Ascending aorta (tissue), 2 donors: ENCODE measurements at places on chromosomes 6 and 20.

- no peak for DNase-seq
These were observed 97.6 kb downstream of the OGFRL1 start for GRCh38 chr6:71386215-71386614.

DNA sequence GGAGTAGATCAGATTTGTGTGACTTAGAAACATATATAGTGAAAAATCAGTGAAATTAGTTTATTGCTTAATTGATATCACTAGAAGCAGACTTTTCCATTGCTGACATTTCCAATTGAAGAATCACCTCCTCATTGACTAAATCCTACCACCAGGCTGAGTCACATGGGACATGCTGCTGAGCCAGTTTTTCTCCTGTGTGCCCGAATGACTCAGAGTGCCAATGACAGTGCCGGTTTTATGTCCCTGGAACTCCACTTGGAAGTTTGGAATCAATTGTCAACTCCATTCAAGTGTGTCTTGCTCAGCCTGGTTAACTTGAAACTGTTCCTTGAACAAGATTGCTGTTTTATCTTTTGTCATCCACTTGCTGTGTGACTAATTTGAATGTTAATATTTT, 316.1 kb upstream of the PRDM1 start:
- no peak for DNase-seq

GRCh38 chr6:4533576-4533975, 242.6 kb upstream of the CDYL start:
- no peak for DNase-seq

- no peak for DNase-seq
These were observed 81.7 kb downstream of the ANKRD60 start for GRCh38 chr20:58146746-58147140.

- DNase-seq: peak; percentile 16
These were observed at the start of gene TRAM2 for GRCh38 chr6:52577022-52577777. Gene TRAM2, minus strand, starts transcription at chr6:52577060. Its CDS starts 145 bp downstream, at chr6:52576915.

DNA sequence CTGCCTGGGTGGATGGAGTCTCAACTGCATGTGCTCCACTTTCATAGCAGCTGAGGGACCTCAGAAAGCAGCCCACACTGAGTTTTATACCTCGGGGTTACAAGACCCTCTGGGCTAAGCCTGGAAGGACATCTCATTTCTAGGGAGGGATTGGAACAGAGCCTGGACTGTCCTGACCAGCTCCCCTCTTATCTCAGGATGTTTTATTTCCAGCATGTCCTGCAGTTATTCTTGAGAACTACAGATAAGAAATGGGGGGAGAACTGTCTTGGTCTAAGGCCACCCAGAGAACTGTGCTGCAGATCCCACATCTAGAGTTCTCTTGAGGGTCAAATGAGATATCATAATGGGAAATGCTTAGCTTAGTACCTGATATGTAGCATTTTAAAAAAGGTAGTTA, 97.3 kb upstream of the CHD6 start:
- no peak for DNase-seq
